ENCODE measurements at places on chromosomes 4 and X.

- DNase-seq = no peak
Measured at GRCh38 chr4:95637043-95637600, 88.3 kb upstream of the UNC5C start.

DNA sequence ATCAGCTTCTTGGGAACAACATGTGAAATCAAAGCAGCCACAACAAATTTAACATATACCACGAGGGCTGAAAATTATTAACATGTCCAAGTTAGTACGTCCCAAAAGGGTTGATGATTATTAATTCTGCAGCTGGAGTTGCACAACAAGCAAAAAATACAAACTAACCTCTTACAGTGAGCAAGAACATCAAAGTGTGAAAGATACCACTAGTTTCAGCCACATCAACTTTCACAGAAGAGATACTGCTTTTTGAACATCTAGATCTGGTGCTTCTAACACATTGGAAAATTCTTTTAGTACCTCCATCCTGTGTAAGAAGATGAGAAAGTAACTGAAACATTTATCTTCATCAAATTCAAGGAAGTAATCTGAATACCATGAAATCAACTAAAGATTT lies 334.1 kb downstream of the PCDH7 start:
- DNase-seq = no peak

DNA sequence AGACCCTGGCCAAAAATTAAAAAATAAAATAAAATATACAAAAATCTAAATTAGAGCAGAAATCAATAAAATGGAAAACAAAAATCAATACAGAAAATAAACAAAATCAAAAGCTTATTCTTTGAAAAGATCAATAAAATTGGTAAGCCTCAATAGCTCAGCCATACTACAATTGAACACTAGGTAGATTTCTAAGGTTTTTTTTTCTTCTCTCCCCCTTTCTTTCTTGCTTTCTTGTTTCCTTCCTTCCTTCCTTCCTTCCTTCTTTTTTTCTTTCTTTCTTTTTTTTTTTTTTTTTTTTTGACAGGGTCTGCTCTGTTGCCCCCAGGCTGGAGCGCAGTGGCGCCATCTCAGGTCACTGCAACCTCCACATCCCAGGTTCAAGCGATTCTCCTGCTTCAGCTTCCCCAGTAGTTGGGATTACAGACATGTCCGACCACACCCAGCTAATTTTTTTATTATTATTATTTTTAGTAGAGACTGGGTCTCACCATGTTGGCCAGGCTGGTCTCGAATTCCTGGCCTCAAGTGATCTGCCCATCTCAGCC lies 23.4 kb upstream of the PPP3CA start:
- DNase-seq = no peak

GRCh38 chrX:57951666-57952319 lies 41.5 kb upstream of the ZXDA start:
- no peak for DNase-seq

DNA sequence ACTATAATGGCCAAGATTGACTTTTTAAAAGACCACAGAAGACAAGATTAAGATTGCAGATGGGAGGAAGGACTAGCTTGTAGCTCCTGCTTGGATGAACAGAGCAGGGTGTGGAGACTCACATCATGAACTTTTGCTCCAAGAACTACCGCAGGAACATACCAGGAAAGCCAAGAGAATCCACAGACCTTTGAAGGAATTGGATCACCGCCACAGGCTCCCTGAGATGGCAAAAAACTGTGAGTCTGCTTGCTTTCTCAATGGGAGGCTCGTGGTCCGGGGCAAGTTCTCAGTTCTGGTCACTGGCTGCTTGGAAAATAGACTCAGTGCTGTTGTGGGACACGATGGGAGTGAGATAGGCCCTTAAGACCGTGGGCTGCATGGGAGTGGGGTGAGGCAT lies 276.6 kb downstream of the CCSER1 start:
- peak; percentile 27 for DNase-seq

- DNase-seq = no peak
Measured at GRCh38 chr4:4480685-4481398, 61.0 kb downstream of the STX18 start.

GRCh38 chr4:163440040-163440439 lies 33.5 kb downstream of the TKTL2 start:
- DNase-seq = no peak

GRCh38 chr4:149521611-149522425 lies 293.8 kb downstream of the IQCM start:
- no peak for DNase-seq

GRCh38 chrX:107728371-107729099 lies 47.1 kb downstream of the TSC22D3 start:
- no peak for DNase-seq

DNA sequence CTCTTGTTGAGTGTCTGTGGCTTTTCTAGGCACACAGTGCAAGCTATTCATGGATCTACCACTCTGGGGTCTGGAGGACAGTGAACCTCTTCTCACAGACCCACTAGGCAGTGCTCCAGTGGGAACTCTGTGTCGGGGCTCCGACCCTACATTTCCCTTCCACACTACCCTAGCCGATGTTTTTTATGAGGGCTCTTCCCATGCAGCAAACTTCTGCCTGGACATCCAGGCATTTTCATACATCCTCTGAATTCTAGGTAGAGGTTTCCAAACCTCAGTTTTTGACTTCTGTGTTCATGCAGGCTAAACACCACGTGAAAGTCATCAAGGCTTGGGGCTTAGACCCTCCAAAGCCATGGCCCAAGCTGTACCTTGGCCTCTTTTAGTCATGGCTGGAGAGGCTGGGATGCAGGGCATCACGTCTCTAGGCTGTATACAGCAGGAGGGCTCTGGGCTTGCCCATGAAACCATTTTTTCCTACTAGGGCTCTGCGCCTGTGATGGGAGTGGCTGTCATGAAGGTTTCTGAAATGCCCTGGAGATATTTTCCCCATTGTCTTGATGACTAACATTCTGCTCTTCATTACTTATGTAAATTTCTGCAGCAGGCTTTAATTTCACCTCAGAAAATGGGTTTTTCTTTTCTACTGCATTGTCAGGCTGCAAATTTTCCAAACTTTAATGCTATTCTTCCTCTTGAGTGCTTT lies 249.8 kb upstream of the CPEB2 start:
- no peak for DNase-seq

- no peak for DNase-seq
Measured at GRCh38 chr4:24517676-24518075, 66.7 kb downstream of the DHX15 start.

DNA sequence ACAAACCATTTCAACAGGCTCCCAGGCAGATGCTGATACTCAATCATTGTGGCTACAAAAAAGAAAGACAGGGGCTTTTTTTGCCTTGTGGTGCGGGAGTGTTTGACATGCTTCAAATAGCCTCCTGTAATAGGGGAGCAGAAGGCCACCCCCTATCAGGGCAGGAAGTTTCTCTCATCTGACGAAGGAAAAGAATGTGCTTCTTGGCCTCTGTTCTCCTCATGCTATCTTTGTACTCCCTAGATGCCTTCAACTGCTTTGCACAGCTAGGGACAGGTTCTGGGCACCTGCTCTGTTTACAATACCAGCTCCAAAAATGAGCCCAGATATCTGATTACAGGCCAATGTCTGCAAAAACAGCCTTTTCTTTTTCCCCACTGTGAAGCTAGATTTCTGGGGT lies 391.1 kb downstream of the STIM2 start:
- no peak for DNase-seq

- no peak for DNase-seq
Measured at GRCh38 chr4:141124224-141124623, 9.0 kb downstream of the RNF150 start.

- DNase-seq = no peak
Measured at GRCh38 chr4:7340553-7341433, 93.9 kb downstream of the PSAPL1 start.

DNA sequence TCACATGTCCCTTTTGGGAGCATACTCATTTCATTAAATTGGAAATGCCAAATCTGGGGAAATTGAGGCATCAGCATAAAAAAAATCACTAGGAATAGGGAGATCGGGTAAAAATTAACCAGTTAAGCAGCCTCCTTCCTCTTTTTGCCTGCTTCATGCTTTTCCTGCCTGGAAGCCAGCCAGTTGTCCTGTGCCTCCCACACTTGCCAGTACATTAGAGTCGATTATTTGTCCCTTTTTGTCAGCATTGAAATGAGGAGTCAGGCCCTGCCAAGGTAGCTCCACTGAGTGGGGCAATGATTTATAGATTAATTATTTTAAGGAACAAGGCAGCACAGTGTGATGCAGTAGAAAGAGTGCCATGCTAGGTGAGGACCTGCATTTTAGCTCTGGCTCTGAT lies 55.3 kb downstream of the SH2D1A start:
- DNase-seq = no peak

DNA sequence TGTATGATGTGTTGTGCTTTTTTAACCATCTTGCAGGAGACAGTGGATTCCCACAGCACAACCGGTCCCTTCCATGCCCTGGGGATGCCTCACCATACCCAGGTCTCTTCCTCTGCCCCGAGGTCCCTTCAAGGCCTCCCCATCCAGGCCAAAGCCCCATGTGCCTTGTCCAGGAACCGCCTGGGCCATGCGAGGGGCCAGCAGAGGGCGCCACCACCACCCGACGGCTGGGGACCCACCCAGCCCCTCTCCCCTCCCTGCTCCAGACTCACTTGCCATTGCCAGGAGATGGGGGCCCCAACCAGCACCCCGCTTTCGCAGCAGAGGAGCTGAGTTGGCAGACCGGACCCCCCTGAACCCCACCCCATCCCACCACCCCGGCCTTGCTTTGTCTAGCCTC lies 485.5 kb downstream of the TRAM1L1 start:
- DNase-seq = no peak

GRCh38 chrX:71253253-71254091 lies 468 bp downstream of the ZMYM3 start:
- DNase-seq = no peak

- DNase-seq = no peak
Measured at GRCh38 chr4:16023776-16024408, 59.9 kb downstream of the PROM1 start.

DNA sequence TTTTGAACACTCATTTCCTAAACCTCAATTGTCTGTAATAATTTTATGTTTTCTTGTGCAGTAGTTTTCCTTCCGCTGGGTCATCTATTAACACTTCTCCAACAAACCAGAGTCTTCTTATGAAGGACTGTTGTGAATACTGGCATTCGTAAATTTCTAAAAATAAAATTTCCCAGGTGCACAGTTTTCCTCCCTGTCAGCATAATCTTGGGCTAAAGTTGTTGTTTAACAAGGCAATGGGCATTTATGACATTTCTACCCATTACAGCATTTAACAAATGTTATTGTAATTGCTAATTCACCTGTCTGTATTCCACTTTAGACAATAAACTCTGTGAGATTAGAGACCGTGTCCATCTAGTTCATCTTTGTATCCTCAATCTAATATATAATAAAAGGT lies 1.2 kb downstream of the SCFD2 start:
- no peak for DNase-seq

DNA sequence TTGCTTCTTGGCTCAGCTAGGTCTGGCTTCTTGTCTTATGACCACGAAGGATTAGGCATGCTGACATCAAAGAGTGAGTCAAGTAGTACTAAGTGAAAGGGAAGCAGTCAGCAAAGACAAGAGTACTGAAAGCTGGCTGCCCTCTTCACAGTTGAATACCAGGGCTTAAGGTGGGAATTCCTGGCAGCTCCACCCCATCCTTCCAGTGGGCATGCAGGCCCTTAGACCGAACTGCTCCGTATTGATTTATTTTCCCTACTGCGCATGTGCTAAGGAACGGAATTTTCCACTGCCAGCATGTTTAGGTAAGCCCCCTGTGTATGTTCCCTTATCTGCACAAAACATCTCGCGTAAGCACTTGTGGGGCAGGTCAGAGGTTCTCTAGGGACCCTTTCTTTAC lies 2320.1 kb downstream of the ARAP2 start:
- peak; percentile 60 for DNase-seq

- no peak for DNase-seq
Measured at GRCh38 chr4:30610361-30610760, 109.8 kb upstream of the PCDH7 start.

DNA sequence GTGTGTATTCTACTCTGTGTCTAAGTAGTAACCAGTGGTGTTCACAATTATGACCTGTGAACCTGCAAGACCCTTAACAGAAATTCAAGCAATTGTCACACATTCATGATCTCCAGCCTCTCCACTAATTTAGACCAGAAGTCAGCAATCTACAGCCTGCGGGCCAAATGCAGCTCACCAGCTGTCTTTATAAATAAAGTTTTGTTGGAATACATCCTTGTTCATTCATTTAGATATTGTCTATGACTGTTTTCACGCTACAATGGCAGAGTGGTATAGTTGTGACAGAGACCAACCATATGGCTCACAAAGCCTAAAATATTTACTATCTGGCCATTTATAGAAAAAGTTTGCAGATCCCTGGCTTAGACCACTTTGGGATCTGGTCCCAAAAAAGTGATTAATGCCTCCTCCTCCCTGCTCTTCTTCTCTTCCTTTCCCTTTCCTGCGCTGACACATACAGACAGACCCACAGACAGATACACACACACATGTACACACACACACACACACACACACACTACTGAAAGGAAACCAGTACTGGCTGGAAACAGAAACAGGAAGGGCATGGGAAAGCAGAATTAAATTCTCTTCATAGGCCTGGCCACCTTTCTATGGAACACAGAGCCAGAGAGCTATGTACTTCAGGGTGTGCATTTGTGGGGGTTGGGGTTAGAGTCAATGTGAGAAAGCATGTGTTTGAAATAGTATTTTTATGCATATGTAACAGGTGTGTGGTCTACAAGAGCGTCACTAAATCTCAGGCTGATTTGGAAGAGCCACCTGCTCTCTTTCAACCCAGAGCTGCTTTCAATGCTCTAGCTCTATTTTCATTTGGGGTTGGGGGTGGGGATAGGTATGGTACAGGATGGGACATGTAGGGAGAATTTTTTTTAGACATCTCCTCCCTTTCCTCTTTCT lies 49.7 kb upstream of the TMEM164 start:
- DNase-seq = no peak

DNA sequence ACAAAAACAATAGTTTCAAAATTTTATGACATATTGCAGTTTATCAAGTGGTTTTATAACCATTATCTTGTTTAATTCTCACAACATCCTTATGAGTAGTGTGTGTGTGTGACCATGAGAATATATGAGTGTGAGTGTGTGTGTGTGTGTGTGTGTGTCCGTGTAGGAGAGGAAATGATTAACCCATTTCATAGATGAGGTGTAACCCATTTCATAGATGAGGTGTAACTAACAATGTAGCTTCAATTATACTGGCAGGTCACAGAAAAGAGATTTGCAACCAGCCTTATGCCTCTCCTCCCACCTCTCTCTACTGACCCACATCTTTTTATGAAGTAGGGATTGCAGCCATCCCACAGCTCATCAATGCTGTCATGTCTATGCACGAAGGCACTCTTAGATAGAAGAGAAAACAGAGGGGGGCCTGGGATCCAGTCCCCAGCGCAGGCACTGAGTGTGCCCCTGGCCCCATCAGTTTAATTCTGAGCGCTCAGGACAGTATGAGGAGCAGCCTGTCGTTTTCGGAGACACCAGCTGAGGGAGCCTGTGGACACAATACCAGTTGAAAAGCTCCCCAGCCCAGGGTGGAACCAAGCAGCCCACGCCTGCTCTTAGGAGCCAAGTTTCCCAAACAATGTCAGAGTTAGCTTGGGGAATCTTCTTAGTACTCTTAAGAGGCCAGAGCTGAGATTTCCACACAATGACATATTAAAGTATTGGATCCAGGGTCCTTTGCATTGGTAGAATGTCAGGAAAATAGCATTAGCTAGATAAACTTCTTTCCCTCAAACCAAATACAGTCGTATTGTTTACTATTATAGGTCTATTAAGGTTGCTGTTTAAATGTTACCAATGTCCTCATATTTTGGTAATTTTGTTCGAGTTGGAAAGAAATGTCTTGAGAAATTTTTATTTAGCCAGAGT lies 88.6 kb downstream of the PALLD start:
- no peak for DNase-seq
